ENCODE measurements at places on chromosomes 6 and 20.

GRCh38 chr6:116136373-116136772 lies 10.4 kb upstream of the COL10A1 start:
- peaks cover 2% of the 10 kb centered on the region for H3K4me1 ChIP-seq
- H3K4me3 ChIP-seq: no peak overlapping the region
- H3K27ac ChIP-seq: no peak overlapping the region
- no peak for DNase-seq

DNA sequence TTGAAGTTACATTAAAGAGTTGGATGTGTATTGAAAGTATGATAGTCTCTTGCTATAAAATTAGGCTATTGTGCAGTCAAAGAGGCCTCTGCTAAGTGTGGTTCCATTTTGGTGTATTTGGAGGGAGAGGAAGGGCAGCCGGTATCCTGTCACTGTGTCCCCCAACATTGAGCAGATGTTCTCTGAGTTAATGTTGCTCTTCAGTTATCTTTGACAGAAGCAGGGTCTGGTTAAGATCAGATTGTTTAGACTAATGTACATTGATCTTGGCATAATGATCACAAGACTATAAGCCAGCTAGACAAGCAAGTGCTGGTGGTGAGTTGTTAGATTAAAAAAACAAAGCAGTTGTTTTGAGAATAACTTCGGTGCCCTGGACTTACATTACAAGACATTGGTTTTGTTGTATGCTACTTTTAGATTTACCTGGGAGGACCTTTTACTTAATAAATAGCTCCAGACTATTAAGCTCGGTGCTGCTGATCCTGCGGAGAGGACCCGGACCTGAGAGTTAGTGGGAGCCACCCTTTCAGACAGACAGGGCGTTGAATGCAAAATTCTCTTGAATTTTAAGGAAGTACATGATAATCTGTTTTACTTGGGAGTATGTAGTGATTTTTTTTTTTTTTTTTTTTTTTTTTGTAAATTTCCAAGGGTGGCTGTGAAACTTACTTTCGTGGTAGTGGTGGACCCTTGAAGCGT lies 97.8 kb downstream of the JARID2 start:
- no peak for DNase-seq
- H3K4me1 ChIP-seq: peaks cover 12% of the 10 kb centered on the region
- H3K4me3 ChIP-seq: no peak overlapping the region

- no peak overlapping the region for H3K27ac ChIP-seq
- no peak for DNase-seq
- H3K36me3 ChIP-seq: no peaks in the 10 kb centered on the region
- no peak overlapping the region for H3K4me3 ChIP-seq
- peaks cover 2% of the 10 kb centered on the region for H3K4me1 ChIP-seq
- H3K27me3 ChIP-seq: no peaks in the 10 kb centered on the region
These were observed 56.2 kb downstream of the ARHGAP18 start for GRCh38 chr6:129653746-129654145.

DNA sequence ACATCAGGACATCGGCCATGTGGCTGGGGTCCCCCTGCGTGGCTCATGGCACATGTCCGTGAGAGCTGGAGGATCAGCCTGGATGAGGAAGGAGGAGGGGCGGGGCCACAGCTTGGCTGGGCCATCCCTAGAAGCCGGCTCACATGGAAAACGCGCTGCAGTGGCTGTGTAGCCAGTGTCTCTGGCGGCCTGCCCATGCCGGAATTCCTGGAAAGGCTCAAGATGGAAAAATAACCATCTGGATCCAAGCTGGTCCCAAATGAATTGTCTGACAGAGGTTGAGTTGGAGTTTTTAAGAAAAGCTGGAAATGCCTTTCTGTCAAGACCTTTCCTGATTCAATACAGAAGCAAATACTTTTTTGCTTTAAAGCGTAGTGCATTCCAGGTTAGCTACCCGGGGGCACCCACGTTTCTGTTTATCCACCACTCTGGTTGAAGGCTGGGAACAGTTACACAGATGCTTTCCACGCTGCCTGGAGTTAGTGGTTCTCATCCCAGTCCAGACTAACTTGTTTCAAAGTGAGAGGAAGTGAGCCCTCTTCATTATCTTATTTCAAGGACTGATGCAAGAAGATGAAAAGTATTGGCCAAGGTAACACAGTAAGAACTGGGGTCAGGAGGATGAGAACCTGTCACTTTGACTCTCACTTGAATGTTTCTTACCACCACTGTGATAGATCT lies 99.0 kb downstream of the GMPR start:
- no peaks in the 10 kb centered on the region for H3K36me3 ChIP-seq
- DNase-seq: no peak
- H3K27me3 ChIP-seq: no peaks in the 10 kb centered on the region
- no peaks in the 10 kb centered on the region for H3K4me1 ChIP-seq

DNA sequence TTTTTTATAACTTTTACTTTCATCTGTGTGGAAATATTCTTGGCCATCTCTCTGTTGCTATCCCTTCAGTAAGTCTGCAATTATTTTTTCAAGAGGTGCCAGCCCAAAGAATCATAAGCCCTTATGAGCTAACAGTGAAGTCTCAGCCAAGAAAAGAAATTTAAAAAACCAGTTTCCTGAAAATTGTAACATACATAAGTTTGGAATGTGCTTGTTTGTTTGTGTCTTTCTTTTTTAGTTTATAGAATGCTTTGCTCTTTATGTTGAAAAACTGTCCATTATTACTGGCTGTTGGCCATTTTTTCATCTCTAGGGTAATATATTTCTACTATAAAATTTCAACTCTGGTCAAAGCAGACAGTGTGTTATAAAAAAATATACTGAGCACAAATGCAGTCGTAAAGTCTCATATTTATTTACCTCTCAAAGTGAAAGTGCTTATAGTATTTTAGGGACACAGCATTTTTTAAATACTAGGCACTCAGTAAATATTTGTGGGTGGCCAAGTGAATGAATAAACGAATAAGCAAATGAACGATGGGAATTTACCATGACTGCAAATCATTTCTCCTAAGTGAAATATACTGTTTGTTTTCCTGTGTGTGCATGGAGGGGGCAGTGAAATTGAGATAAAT lies 659.7 kb downstream of the KIF16B start:
- H3K4me3 ChIP-seq: no peak overlapping the region
- DNase-seq: no peak
- peaks cover 2% of the 10 kb centered on the region for H3K4me1 ChIP-seq
- no peaks in the 10 kb centered on the region for H3K27me3 ChIP-seq

- H3K4me3 ChIP-seq: no peak overlapping the region
- H3K27me3 ChIP-seq: no peaks in the 10 kb centered on the region
- peaks cover 7% of the 10 kb centered on the region for H3K36me3 ChIP-seq
- DNase-seq: no peak
- no peak overlapping the region for H3K27ac ChIP-seq
- H3K4me1 ChIP-seq: no peaks in the 10 kb centered on the region
These were observed 72.6 kb downstream of the CDKAL1 start for GRCh38 chr6:20606831-20607230.

DNA sequence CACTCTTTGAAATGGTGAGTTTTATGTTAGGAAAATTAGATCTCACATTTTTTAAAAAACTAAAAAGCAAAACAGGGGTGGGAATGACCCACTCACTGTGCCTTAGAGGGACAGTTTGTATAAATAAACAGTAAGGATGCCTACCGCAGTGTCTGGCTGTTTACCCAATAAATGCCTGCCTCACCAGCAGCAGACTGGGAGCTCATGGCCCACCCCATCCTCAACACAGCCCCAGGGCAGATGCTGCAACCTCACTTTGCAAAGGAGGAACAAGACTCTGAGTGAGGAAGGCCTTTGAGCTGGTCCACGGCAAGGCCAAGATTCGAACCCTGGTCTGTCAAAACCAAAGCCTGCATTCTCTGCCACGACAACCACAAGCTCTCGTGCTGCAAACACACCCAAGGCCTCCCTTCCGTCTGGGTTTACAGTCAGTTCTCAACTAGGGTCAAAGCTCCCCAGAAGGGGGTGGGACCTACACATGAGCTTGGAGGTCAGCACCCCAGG lies 77.8 kb downstream of the BMP7 start:
- no peak overlapping the region for H3K4me3 ChIP-seq
- peaks cover 8% of the 10 kb centered on the region for H3K36me3 ChIP-seq

- H3K4me1 ChIP-seq: no peaks in the 10 kb centered on the region
- H3K4me3 ChIP-seq: no peak overlapping the region
- H3K27me3 ChIP-seq: no peaks in the 10 kb centered on the region
- H3K27ac ChIP-seq: no peak overlapping the region
These were observed 113.8 kb downstream of the LAMP5 start for GRCh38 chr20:9628141-9628540.

- no peak for DNase-seq
- no peaks in the 10 kb centered on the region for H3K4me1 ChIP-seq
- no peak overlapping the region for H3K27ac ChIP-seq
- no peak overlapping the region for H3K4me3 ChIP-seq
- H3K27me3 ChIP-seq: no peaks in the 10 kb centered on the region
- peaks cover 7% of the 10 kb centered on the region for H3K36me3 ChIP-seq
These were observed 222.6 kb downstream of the FOXC1 start for GRCh38 chr6:1832358-1832757.

- no peak for DNase-seq
- no peak overlapping the region for H3K4me3 ChIP-seq
- no peaks in the 10 kb centered on the region for H3K36me3 ChIP-seq
- H3K27ac ChIP-seq: no peak overlapping the region
These were observed 355.4 kb downstream of the MAFB start for GRCh38 chr20:40333591-40333990.

DNA sequence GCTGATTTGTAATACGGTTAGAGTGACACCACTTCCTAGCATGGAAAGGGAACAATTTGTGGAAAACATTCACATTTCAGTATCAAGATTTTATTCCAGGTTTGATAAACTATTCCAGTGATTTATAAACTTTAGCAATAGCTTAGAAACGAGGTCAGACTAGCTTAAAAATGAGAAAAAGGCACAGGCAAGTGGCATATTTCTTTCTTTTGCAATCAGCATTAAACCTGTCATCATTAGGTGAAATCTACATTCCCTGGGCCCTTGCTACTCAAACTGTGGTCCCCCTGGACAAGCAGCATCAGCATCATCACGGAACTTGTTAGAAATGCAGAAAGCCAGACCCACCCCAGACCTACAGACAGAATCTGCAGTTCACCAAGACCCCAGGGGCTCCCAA lies 29.9 kb downstream of the TBC1D7 start:
- no peak for DNase-seq
- H3K4me3 ChIP-seq: no peak overlapping the region
- H3K27ac ChIP-seq: no peak overlapping the region
- H3K27me3 ChIP-seq: no peaks in the 10 kb centered on the region
- H3K36me3 ChIP-seq: peaks cover 23% of the 10 kb centered on the region
- no peaks in the 10 kb centered on the region for H3K4me1 ChIP-seq

DNA sequence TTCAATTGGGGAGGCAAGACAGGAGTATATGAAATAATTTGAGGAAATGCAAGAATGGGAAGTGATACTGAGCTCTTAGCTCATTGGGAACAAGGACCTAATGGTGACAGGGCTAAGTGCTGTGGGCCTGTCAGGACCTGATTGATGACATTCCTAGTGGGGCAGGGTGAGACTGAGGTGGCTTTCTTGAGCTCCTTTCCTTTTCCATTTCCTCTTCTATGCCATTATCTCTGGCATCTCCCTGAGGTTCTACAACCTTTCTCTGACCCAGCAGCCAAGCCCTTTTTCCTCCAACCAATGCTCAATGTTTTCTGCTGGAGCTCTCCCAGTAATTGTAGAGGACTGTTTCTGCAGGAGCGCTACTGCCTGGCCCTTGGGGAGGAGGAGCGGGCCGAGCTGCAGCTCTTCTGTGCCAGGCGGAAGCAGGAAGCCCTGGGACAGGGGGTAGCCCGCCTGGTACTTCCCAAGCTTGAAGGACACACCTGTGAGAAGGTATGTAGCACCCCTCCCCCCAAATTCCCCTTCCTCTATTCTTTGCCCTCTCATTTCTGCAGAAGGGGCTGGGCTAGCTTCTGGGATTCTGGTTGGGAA lies 2.8 kb upstream of the TOMM6 start:
- H3K36me3 ChIP-seq: peaks cover 9% of the 10 kb centered on the region
- no peak for DNase-seq
- H3K27ac ChIP-seq: no peak overlapping the region
- no peak overlapping the region for H3K4me3 ChIP-seq

DNA sequence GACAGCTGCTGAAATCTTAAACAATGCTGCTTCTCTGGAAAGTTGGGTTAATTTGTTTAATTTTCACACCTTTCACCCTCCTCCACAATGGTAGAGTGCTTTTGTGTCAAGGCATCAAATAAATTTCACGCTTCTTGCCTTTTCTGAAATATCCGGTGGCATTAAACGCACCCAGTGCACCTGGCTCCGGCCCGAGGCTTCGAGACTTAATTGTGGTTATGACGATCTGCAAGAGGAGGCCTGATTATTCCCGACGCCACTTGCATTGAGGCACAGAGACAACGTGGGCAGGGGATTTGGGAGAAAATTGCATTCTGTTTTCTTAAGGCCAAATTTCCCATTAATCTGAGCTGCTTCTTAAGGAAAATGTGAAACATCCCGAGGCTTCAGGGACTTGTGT lies 152.2 kb downstream of the CDH4 start:
- no peak overlapping the region for H3K4me3 ChIP-seq
- no peak for DNase-seq
- H3K27me3 ChIP-seq: peaks cover 13% of the 10 kb centered on the region
- no peak overlapping the region for H3K27ac ChIP-seq
- H3K4me1 ChIP-seq: no peaks in the 10 kb centered on the region

DNA sequence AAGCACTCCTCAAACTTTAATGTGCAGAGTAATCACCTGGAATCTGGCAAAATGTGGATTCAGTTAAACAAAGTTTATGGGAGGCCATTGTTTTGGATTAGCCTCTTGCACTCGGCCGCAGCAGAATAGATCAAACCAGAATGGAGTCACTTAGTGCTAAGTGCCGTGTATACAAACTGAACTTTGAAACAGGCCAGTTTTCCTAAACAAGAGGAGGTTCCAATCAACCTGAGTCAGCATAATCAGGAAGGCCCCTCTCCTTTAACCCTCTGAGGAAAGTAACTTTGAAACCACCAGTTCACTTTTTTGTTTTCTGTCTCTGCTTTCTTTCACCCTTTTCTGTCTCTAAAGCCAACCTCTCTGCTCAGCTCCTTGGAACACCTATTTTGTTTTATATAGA lies 92.2 kb downstream of the UST start:
- H3K27ac ChIP-seq: no peak overlapping the region
- no peaks in the 10 kb centered on the region for H3K36me3 ChIP-seq
- DNase-seq: no peak
- H3K27me3 ChIP-seq: no peaks in the 10 kb centered on the region

GRCh38 chr20:12984863-12985262 lies 23.9 kb upstream of the SPTLC3 start:
- H3K36me3 ChIP-seq: no peaks in the 10 kb centered on the region
- H3K27me3 ChIP-seq: no peaks in the 10 kb centered on the region
- no peak for DNase-seq
- H3K4me3 ChIP-seq: no peak overlapping the region

- no peak overlapping the region for H3K27ac ChIP-seq
- DNase-seq: no peak
- H3K4me1 ChIP-seq: no peaks in the 10 kb centered on the region
- H3K4me3 ChIP-seq: no peak overlapping the region
- H3K27me3 ChIP-seq: no peaks in the 10 kb centered on the region
These were observed 46.3 kb downstream of the HBS1L start for GRCh38 chr6:135008072-135008940.

GRCh38 chr6:130517444-130517931 lies 151.7 kb downstream of the TMEM200A start:
- no peaks in the 10 kb centered on the region for H3K36me3 ChIP-seq
- no peak overlapping the region for H3K4me3 ChIP-seq
- no peak for DNase-seq
- no peaks in the 10 kb centered on the region for H3K27me3 ChIP-seq

- no peak overlapping the region for H3K27ac ChIP-seq
- no peak for DNase-seq
- no peaks in the 10 kb centered on the region for H3K27me3 ChIP-seq
- H3K4me3 ChIP-seq: peak overlapping the region; percentile 96
These were observed 2.4 kb downstream of the SLC29A1 start for GRCh38 chr6:44225579-44226325.

- no peak for DNase-seq
- H3K27ac ChIP-seq: no peak overlapping the region
- no peaks in the 10 kb centered on the region for H3K27me3 ChIP-seq
- H3K4me1 ChIP-seq: no peaks in the 10 kb centered on the region
- H3K36me3 ChIP-seq: peaks cover 22% of the 10 kb centered on the region
These were observed 21.9 kb downstream of the BCL2L1 start for GRCh38 chr20:31700747-31701146.
